ENCODE measurements at places on chromosomes 11 and 22.

GRCh38 chr11:27618281-27618915 is 81.9 kb downstream of the BDNF start:
- no peak for DNase-seq

DNA sequence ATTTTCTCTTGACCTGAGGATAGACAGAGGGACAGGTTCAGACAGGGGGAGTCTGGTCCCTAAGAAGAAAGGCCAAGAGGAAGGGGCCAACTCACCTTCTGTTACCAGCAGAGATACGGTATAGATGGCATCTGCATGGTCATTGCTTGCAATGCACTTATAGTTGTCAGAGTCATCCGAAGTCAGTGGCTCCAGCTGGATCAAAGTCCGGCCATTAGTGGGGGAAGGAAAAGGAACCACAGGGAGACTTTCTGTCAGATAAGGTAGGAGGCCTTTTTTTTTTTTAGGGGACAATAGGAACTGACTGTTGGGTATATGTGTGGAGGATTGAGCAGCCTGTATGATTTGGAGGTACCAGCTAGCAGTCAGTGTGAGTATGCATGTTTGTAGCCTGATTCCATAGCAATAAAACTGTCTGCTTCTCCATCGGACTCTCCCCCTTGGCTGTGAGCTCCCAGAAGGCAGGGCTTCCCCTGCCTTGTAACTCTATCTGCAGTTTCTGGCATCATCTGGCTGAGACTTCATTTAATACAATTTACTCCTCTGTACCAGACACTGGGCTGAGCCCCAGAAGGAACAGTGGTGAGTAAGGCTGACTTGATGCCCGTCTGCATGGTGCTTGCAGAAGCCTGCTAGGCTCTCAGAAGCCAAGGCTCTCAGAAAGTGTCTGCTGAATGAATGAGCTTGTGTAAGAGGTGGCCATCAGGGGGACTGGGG is 5.7 kb downstream of the IGSF22 start:
- no peak for DNase-seq

- DNase-seq: no peak
Measured at GRCh38 chr11:31141789-31142188, 227.8 kb downstream of the DCDC1 start.

DNA sequence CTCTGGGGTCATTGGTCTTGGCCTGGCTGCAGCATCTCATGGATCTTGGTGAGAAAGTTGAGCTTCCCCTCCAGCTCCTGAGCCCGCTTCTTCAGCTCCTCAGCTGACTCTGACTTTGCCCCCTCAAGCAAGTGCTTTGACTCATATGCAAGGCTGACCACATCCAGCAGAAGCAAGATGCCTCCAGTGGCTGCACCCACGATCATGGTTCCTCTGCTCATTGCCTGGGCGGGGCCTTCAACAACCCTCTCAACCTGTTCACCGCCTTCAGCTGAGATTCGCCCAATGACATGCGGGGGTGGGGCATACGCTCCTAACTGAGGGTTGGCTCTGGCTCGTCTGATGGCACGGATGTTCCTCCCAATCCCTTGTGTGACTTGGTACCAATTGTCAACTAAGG is 11.9 kb downstream of the APOL2 start:
- DNase-seq: peak; percentile 23

- no peak for DNase-seq
Measured at GRCh38 chr22:39815932-39816331, 77.6 kb downstream of the ENTHD1 start.

Data from left forelimb (tissue), 1 donor.